Stimulated activated CD4-positive, alpha-beta T cell treated with anti-CD3 and anti-CD28 coated beads, Interleukin-2, amount 100 ng/mL, for 4 hours (primary cell): ENCODE measurements at places on chromosomes 12 and 14.
A peak's percentile ranks its signal among the peaks of the same experiment; 100 is the strongest.

- DNase-seq = no peak
These were observed 299.1 kb downstream of the BTG1 start for GRCh38 chr12:91846466-91847055.

GRCh38 chr12:93763746-93764147, 86.6 kb downstream of the CRADD start:
- no peak for DNase-seq

DNA sequence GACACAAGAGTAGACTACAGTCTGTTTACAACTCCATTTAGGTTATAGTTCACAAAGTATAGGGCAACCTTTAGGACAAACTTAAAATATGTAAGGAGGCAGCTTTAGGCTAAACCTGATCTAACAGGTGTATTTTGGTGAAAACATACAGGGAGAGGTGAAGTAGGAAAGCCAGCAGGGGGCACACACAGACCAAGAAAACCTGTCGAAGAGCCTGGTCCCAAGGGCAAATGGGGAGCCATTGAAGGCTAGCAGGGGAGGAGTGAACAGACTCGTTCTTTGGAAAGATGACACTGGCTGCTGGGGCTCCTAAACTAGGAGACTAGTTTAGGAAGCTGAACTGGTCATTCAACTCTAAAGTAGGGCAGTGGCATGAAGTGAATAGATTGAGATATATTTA, 138.8 kb upstream of the WSCD2 start:
- no peak for DNase-seq

- no peak for DNase-seq
These were observed 34.9 kb downstream of the WIF1 start for GRCh38 chr12:65086236-65086635.

DNA sequence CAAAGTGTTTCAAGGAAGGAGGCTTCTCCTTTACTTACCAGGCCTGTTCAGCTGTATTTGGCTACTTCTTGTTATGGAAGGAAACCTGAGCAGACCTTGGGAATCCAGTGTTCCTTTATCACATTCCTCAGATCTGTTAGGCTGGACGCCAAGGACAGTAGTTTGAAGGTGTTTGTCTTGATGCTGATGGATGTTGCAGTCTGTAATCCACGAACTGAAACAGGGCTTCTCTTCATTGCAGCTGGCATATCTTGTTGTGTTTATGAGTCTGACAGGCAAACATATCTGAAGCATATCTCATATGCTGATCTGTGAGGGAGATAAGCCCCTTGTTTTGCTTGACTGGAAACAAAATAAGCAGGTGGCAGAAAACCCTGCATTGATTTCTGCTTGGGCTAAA, 904.3 kb downstream of the NRXN3 start:
- DNase-seq = no peak

GRCh38 chr12:59820594-59821011, 224.8 kb downstream of the SLC16A7 start:
- no peak for DNase-seq

- peak; percentile 46 for DNase-seq
These were observed 106.7 kb downstream of the CRADD start for GRCh38 chr12:93783832-93784231.

GRCh38 chr12:129772501-129773493, 131.0 kb downstream of the TMEM132D start:
- no peak for DNase-seq

GRCh38 chr14:80390906-80391305, 179.6 kb upstream of the DIO2 start:
- no peak for DNase-seq

DNA sequence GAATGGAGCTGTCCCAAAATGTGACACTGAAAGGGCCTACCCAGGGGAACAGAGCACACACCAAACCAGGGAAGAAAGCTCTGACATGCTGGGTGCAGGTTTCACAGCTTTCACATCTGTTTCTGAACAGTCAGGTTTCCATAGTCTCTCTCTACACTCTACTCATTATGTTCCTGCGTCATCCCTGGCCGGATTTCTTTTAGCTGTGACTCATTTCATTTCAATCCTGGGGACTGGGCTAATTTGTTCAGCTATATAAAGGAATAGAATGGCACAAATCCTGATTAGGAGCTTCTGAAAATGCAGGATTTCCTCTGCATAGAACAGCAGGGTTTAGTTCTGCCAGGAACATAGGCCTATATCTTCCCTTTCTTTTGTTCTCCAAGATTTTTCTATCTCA, 649.8 kb downstream of the RPS29 start:
- DNase-seq = no peak

DNA sequence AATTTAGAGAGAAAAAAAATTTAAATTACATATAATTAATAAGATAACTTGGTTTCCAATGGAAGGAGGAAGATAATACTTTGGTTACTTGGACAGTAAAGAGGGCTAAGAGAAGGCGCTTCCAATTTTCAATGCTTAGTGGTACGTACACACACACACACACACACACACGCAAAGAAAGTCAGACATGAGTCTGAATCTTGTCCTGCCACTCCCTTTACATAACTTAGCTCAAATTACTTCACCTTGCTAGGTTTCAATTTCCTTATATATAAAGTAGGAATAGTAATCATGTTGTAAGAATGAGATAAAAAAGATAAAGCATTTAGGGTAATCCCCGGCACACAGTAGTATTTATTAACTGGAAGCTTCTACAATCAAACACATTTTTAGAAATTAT, 39.7 kb upstream of the VCPKMT start:
- DNase-seq = no peak

GRCh38 chr12:902581-902980, 46.9 kb downstream of the RAD52 start:
- DNase-seq = no peak

DNA sequence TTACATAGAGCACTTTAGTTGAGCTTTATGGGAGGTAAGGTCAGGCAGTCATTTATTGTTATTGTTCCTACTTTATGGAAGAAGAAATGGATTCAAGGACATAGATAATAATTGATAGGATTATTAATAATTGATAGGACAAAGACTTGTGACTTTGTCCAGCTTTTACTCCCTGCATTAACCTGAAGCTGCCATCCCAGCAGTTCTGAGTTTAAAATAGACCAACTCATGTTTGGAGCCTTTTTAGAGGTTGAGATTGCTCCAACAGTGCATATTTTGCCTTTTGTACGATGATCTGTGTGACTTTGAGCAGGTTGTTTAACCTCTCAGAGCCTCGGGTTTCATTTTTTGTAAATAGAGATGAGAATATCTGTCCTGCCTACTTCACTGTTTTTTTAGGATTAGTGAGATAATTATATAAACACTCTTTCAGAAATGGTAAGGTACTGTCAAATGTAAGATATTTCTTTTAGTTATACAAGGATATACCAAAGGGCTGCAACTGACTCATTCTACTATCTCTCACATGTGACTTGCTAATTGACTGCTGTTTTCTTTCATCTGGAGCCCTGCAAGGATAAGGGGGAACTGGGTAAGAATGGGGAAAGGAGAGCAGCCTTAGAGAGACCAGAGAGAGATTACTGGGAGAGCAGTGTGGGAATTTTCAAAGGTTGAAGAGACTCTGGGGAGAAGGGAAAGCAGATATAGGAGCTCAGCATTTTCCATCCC, 15.3 kb downstream of the WDR20 start:
- DNase-seq = no peak

DNA sequence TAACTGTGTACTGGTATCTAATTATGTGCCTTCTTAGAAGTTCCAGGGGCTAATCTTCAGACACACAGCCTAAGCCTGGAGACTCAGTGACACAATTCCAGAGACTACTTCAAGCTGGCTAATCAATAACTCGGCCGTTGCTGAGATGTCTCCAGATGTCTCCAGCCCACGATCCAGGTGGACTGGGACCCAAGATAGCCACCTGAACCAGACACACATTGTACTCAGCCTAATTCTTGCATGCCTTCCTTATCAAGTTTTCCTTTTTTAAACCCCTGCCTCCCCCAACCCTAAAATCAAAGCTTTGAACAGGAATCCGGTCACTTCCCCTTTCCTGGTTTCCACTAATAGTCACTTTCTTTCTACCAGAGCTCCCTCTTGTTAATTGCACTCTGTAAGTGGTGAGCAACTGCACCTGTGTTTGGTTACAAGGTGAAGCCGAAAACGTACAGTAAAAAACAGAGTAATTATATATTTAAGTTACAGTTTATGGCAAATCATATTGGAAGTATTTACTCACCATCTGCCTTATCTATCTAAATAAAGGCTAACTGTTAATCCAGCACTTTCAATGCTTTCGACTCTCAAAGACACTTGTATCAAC, 39.8 kb upstream of the PTGDR start:
- DNase-seq = no peak

DNA sequence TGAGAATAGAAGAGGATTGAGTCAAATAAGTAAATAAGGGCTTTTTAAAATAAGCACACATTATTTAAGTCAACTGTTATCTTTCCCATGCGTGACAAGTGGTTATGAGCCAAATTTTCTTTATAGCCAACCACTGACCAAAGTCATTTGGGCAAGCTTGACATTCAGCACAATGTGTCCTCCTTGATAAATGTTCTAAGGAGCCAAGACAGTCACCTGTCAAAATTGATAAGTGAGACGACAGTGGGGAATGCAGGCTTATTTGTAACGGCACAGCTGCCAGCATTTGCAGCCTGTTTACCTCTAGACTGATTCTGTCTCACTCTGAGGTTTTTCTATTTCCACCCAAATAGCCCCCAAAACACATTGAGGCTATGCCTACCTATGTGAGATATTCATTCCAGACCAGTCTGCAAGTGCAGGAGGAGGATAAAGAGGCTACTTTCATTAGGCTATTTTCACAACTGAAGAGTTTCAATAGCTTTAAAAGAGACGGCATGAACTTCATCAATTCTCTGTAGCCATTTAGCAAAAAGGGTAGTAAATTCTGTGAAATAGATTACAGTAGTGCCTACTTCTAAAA, 339.5 kb downstream of the PDZRN4 start:
- DNase-seq = no peak

GRCh38 chr14:54186821-54187763, 209.7 kb upstream of the CDKN3 start:
- DNase-seq = no peak

GRCh38 chr12:103986829-103987228, 21.2 kb downstream of the TDG start:
- DNase-seq = no peak

- DNase-seq = no peak
These were observed 65.9 kb downstream of the DAAM1 start for GRCh38 chr14:59254146-59254910.

DNA sequence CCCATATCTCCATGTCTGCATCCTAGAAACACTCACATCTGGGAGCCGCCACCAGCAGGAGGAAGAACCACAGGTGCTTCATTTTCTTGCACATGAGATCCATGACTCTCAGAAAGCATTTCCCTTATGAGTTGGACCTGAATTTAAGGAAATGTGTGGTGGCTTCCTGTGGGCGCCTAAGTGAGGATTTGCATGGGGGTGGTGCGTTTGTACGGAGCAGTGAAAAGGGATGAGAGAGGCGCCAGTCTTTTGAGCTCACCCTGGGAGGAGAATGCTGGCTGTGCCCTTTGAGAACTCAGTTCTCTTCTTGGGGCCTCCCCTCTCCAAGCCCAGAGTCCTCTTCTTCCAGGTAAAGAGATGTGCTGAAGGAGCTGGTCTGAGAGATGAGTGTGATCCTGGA, 895.7 kb downstream of the TMEM121 start:
- no peak for DNase-seq
